CD4-positive, CD25-positive, alpha-beta regulatory T cell (primary cell): ENCODE measurements at places on chromosomes 1 and 21. TPM values are rescaled to one million over a fixed set of nuclear protein-coding genes. Genes with fewer than 3 reads are reported as not detected.

Gene IQGAP3
- total RNA-seq, result 0.10 TPM

Gene TEX38
- not detected for total RNA-seq

Gene STK40
- total RNA-seq, result 30.1 TPM

Gene SLC25A33
- 4.5 TPM for total RNA-seq

Gene SIM2
- total RNA-seq, result not detected

- no peak overlapping the region for H3K4me3 ChIP-seq
- peaks cover 13% of the 10 kb centered on the region for H3K4me1 ChIP-seq
- H3K36me3 ChIP-seq, result no peaks in the 10 kb centered on the region
- H3K27ac ChIP-seq, result no peak overlapping the region
These were observed 25.2 kb downstream of the ANP32E start for GRCh38 chr1:150210706-150211105.

GRCh38 chr1:88935522-88936222, 44.3 kb upstream of the GTF2B start:
- no peaks in the 10 kb centered on the region for H3K4me1 ChIP-seq
- H3K27ac ChIP-seq, result no peak overlapping the region
- H3K27me3 ChIP-seq, result no peaks in the 10 kb centered on the region
- no peak overlapping the region for H3K4me3 ChIP-seq

DNA sequence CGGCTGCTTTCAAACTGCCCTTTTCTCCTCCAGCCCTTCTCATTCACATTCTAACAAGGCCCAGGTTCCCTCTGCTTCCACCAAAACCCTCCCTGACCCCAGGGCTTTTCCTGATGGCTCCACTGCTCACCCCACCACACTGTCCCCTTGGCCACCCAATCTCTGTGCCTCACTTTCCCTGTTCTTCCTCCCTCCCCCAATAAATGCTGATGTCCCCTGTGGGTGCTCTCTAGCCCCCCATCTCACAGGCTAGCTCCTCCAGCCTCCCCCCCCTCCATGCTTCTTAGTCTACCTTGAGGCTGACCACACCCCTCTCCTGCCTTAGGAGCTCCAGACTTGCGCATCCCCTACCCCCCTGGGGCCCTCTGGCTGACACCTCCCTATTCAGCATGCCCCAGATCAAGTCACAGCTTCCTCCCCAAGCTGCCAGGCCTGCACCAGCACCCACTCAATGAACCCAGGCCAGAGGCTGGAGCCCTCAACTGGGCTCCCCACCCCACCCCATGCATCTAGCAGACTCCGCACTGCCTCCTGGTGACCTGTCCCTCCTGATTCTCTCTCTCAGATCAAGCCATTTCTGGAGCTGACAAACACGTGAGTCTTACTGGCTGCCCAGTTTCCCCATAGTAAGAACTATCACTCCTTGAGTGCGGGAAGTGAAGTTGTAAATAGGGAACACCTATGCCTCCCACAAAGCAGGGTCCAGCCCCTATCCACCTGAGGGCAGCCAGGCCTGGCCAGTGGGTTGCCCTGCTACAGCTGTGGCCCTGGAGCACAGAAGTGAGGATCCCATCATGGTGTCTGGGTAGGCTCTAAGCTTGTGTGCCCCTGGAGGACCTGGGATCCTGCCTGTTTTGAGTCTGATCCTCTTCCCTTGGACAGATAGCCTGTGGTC, 117.9 kb downstream of the DMRTB1 start:
- H3K36me3 ChIP-seq, result no peaks in the 10 kb centered on the region
- no peak overlapping the region for H3K4me3 ChIP-seq
- H3K27ac ChIP-seq, result no peak overlapping the region
- DNase-seq, result no peak
- no peaks in the 10 kb centered on the region for H3K27me3 ChIP-seq
- H3K4me1 ChIP-seq, result no peaks in the 10 kb centered on the region

DNA sequence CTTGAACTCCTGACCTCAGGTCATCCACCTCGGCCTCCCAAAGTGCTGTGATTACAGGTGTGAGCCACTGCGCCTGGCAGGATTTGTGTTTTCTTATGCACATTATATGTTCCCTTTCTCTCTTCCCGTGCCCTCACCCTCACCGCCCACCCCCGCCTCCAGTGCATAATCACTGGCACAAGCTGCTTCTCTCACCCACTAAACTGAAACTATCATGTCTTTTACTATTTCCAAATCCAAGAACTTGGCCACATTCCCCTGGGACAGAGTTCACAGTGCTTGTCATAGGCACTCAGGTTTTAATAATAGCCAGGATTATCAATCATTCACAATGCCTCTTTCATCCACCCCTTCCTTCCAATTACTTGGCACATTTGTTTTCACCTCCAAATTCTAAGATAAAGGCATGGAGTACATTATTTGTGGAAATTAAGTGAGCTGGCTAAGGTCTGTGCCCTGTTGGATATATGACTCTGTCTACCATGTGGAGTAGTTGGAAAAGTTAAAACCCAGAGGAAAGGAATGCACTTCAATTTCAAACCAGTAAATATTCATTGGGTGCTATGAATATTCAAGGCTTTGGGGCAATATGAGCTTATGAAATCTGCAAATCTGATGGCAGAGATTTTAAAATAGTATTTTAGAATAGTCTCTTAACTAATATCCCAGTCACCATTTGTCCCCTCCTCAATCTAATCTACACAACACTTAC, 17.6 kb upstream of the MAPKAPK2 start:
- peaks cover 6% of the 10 kb centered on the region for H3K4me1 ChIP-seq
- no peak overlapping the region for H3K27ac ChIP-seq
- peaks cover 10% of the 10 kb centered on the region for H3K27me3 ChIP-seq
- no peak for DNase-seq

- no peaks in the 10 kb centered on the region for H3K4me1 ChIP-seq
- DNase-seq, result no peak
- no peak overlapping the region for H3K27ac ChIP-seq
- H3K27me3 ChIP-seq, result no peaks in the 10 kb centered on the region
- H3K36me3 ChIP-seq, result no peaks in the 10 kb centered on the region
These were observed 185.5 kb upstream of the NFIA start for GRCh38 chr1:60896701-60897363.

- no peaks in the 10 kb centered on the region for H3K36me3 ChIP-seq
- H3K4me3 ChIP-seq, result no peak overlapping the region
- H3K27me3 ChIP-seq, result peaks cover 3% of the 10 kb centered on the region
- no peak overlapping the region for H3K27ac ChIP-seq
- no peak for DNase-seq
These were observed 222.2 kb downstream of the C1orf94 start for GRCh38 chr1:34398916-34399275.

GRCh38 chr1:160045653-160046052, 13.9 kb upstream of the PIGM start:
- H3K4me1 ChIP-seq, result peaks cover 4% of the 10 kb centered on the region
- no peak for DNase-seq
- no peak overlapping the region for H3K4me3 ChIP-seq
- peaks cover 9% of the 10 kb centered on the region for H3K27me3 ChIP-seq
- no peaks in the 10 kb centered on the region for H3K36me3 ChIP-seq
- no peak overlapping the region for H3K27ac ChIP-seq

DNA sequence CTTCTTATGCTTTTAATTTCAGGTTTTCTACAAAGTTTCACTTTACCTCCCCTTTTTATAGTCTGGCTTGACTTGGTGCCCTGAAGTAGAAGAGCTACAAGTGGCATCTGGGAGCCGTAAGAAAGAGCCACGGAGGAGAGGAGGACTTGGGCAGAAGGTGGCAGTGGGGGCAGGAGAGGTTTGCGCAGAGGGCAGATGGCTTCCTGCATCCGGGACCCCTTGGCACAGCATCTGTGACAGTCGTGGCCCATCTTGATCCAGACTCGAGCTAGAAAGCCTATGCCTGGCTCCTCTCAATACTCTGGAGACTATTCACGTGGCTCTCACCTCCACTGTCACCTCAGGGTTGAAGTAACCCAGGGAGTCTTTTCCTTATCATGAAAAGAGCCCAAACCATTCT, 169.1 kb downstream of the DYRK1A start:
- no peaks in the 10 kb centered on the region for H3K36me3 ChIP-seq
- H3K4me1 ChIP-seq, result no peaks in the 10 kb centered on the region
- H3K27me3 ChIP-seq, result peaks cover 12% of the 10 kb centered on the region
- DNase-seq, result no peak
- H3K27ac ChIP-seq, result no peak overlapping the region
- no peak overlapping the region for H3K4me3 ChIP-seq

DNA sequence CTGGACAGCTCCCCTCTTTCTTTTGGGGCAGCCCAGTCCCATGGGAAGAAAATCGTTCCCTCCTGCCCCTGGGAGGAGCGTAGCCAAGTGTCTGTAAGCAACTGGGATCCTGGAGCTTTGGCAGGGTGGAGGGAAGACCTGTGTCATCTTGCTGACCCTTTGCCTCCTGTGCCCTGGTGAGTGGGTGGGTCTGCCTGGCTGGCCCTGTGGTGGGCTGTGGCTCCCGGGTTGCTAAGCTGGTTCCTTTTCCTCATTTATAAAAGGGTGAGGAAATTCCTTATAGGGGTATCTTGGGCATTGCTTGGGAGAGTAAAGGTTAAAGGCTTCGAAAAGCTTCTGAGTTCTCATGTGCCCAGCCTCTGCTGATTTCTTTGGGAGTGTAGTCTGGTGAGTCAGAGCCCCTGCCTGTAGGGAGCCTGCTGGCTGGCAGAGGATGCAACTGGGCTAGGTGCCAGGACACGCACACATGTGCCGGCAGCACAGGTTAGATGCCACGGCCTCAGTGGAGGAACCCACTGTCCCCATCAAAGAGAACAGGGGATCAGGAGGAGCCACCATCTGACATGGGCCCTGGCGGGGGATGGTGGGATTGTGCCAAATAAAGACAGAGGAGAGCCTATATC, 85.2 kb downstream of the ARHGEF10L start:
- no peaks in the 10 kb centered on the region for H3K27me3 ChIP-seq
- DNase-seq, result no peak
- no peak overlapping the region for H3K4me3 ChIP-seq
- H3K27ac ChIP-seq, result no peak overlapping the region

DNA sequence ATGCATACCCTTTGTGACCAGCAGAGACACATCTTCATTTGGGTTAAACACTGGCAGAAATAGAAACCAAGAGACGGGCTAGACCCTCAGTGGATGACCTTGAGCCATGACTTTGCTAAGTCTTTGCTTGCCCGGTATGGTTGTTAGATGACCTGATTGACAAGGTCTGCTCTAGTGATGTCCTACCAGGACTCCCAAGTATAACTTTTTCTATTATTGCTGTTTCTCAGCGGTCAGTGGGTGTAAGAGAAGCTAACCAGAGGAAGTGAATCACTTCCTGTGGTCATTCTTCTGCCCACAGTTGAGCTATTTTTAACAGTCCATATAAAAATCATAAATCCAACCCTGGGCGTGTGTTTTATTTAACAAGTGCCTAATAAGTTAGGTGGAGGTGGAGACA, 126.2 kb upstream of the ETS2 start:
- DNase-seq, result no peak
- H3K4me3 ChIP-seq, result no peak overlapping the region
- H3K27ac ChIP-seq, result no peak overlapping the region
- H3K36me3 ChIP-seq, result no peaks in the 10 kb centered on the region
- H3K27me3 ChIP-seq, result no peaks in the 10 kb centered on the region

GRCh38 chr1:15409388-15410222, at the start of gene EFHD2:
Gene EFHD2, plus strand, starts transcription at chr1:15409888. Its CDS starts 84 bp downstream, at chr1:15409972.
- peaks cover 10% of the 10 kb centered on the region for H3K36me3 ChIP-seq
- H3K4me3 ChIP-seq, result peak within 1 kb of the TSS; percentile 86
- H3K27me3 ChIP-seq, result no peaks in the 10 kb centered on the region
- peak; percentile 88 for DNase-seq

DNA sequence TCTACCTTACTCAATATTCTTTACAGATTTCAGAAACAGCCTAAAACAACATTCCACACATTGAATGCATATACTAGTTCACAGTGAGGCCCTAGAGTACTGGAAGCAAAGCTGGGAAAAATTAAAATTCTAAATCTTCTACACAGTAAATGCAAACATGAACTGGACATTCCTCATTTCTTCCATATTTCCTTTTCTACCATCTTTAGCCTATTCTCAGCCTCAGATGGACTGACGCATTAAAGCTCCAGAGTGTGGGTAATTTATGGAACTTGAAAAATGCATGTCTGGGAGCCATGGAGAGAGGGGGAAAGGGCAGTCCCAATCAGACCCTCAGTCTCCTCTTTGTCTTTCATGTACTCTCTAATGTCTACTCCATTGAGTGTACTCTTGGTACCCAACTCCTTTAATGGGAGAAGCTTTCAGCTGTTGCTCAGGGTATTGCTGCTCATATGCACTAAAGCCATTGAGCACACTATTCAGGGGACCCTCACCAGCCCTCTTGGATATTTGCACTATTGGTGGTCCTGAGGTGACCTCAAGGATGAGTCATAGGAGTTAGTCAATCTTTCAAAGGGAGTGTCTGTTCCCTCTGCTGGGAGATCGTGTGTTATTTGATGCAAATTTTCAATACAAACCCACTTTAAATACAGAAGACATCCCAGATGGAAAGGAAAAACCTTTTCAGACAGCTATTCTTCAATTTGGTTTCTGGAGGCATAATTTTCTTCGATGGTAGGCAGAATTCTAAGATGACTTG, 83.3 kb upstream of the KCNJ15 start:
- H3K4me1 ChIP-seq, result no peaks in the 10 kb centered on the region
- DNase-seq, result no peak
- H3K4me3 ChIP-seq, result no peak overlapping the region
- peaks cover 1% of the 10 kb centered on the region for H3K27me3 ChIP-seq
- H3K27ac ChIP-seq, result no peak overlapping the region
- no peaks in the 10 kb centered on the region for H3K36me3 ChIP-seq
